ENCODE measurements at places on chromosomes 2 and 18.

GRCh38 chr18:72056171-72056570, 488.0 kb downstream of the CBLN2 start:
- DNase-seq: no peak

DNA sequence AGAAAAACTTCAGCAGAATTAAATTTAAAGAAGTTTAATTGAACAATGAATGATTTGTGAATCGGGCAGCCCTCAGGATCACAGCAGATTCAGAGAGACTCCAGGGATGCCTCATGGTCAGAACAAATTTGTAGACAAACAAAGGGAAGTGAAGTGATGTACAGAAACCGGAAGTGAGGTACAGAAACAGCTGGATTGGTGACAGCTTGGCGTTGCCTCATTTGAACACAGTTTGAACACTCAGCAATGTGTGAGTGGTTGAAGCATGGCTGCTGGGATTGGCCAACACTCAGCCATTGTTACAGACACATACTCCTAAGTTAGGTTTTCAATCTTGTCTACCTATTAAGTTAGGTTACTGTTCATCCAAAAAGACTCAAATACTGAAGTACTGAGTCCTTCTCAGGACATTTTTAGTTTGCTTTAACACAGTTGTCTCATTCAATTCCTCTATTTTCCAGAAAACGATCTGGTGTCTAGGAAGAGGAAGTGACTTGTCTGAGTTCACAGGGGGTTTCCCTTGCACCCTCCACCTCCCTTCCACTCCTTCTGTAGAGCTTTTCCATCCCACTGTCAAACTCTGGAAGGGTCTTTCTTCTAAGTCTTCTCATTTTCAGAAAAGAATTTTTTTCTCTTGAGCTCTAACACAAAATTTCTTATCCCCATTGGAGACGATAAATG, 137.9 kb downstream of the SLC4A3 start:
- no peak for DNase-seq

- no peak for DNase-seq
Observed at GRCh38 chr2:236086971-236087465, 81.2 kb downstream of the GBX2 start.

DNA sequence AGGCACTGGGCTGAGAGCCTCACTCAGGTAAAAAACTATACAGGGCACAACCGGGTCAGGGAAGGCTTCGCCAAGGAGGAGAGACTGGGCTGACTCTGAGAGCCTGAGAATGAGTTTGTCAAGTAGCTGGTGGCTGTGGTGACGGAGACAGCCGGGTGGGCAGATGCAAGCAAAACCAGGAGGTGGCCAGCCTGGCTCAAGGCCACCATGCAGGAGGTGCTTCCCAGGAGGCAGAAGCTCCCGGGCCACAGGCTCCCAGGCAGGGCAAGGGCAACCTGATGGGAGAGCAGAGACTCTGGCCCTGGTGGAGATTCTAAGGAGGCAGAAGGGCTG, 2.9 kb upstream of the INHBB start:
- DNase-seq: no peak

GRCh38 chr2:228433721-228434120, 252.2 kb upstream of the SPHKAP start:
- DNase-seq: no peak

- peak; percentile 6 for DNase-seq
Observed at GRCh38 chr2:68828887-68829708, 42.1 kb downstream of the BMP10 start.

GRCh38 chr2:40344364-40344763, 107.5 kb downstream of the SLC8A1 start:
- no peak for DNase-seq

DNA sequence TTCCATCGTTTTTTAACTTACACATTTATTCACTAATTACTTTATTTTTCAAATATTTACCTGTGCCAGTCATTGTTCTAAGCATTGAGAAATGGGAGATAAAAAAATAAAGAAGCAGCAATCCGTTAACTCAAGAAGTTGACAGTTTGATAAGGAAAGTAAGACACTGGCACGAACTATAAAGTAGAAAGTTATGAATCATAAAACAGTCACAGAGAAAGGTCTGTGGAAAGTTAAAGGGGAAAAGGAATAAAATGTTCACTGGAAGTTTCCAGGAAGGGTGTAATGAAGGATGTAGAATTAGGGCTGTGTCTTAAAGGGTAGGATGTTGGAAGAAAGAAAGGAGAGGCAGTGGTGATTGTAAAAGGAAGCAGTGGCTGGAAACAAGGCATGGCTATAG, 118.9 kb downstream of the RDH14 start:
- DNase-seq: no peak

DNA sequence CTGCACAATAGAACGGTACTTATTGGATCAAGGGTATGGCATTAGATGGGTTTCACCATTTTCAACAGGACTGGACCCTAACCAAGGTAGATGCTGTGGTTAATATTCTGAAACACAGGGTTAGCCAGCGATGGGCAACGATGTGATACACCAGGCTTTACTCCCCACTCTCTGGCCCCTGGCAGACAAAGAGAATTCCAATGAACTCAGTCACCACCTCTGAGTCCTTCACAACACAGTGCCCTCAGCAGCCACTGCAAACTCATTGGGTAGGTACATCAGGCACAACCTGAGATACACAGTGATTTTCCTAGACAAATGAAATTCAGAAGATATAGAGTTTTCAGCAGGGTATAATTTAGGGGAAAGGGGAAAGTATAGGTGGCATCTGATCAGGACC, 634.5 kb downstream of the ZEB2 start:
- no peak for DNase-seq

DNA sequence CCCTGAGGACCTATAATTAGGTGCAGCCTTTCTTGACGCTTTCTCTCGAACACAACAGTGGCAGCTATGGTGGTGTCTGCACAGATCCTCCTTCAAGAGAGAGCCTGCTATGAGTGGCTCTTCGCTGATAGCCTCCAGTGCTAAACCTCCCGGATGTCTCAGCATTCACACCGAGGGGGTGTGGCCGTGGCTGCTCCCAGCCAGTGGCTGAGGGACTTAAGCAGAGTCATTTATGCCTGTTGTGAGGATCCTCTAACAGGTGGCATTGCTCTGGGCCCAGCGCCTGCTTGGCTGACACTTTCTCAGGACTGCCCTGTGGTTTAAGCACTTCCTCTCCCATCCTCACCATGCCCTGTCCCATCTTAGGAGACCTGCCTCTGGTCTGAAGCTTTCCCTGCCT, 592.0 kb upstream of the LRRTM1 start:
- no peak for DNase-seq

DNA sequence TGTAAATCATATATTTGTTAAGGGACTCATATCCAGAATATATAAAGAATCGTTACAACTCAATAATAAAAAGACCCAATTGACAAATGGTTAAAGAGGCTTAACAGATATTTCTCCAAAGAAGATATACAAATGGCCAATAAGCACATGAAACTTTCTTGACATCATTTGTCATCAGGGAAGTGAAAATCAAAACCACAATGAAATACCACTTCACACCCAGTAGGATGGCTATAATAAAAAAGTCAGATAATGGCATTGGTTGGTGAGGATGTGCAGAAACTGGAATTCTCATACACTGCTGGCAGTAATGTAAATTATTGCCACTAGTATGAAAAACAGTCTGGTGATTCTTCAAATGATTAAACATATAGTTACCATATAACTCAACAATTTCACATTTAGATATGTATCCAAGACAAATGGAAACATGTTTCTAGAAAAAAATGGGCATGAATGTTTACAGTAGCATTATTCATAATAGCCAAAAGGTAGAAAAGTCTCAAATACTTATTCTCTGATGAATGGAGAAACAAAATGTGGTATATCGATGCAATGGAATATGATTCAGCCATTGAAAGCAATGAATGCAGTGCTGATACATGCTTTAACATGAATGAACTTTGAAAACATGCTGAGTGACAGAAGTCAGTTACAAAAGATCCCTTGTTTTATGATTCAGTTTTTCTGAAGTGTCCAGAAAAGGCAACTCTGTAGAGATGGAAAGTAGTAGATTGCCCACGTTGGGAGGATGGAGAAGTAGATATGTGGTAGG, 304.6 kb upstream of the ZEB2 start:
- DNase-seq: no peak

DNA sequence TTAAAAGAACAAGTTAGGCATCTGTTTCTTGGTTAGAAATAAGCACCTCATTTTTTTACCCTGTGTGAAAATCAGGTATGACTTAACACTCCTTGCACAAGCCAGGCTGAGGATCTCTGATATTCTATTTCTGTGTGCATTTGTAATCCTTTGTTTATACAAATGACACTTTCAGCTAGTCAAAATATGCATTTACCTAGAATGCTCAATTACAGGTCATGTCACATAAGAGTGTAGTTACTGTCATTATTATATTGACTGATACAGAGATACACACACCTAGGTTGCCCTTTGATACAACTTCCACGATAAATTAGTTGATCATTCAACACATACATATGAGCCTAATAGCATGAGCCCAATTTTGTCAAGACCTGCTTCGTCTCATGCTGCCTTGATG, 144.3 kb downstream of the CHST9 start:
- no peak for DNase-seq

GRCh38 chr2:98698896-98699295, 32.0 kb downstream of the MGAT4A start:
- DNase-seq: no peak

GRCh38 chr18:60259052-60259681, 113.4 kb downstream of the MC4R start:
- DNase-seq: no peak

- DNase-seq: peak; percentile 12
Observed at GRCh38 chr2:120109186-120110061, 96.5 kb downstream of the EPB41L5 start.

DNA sequence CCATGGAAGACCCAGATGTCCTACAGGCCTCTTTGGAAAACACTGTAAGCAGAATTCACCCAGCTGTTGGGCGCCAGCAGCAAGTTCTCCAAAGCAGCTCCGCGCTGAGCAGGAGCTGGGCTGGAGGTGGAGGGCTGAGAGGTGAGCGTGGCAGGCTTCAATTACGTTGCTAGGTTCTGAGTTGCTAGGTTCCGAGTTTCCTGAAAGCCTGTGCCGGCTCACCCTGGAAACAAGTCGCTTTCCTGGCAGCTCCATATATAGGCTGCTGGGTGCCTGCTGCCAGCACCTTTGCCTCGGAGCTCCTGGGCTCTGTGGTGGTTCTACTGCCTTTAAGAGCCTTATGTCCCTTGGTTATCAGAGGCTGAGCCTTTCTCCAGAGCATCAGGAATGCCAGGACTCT, 14.4 kb upstream of the EGR4 start:
- DNase-seq: no peak

GRCh38 chr2:230434677-230435324, 18.8 kb downstream of the SP100 start:
- DNase-seq: no peak

- DNase-seq: no peak
Observed at GRCh38 chr2:75289771-75290170, 90.5 kb upstream of the TACR1 start.

- no peak for DNase-seq
Observed at GRCh38 chr2:80830891-80831290, 526.3 kb upstream of the LRRTM1 start.

DNA sequence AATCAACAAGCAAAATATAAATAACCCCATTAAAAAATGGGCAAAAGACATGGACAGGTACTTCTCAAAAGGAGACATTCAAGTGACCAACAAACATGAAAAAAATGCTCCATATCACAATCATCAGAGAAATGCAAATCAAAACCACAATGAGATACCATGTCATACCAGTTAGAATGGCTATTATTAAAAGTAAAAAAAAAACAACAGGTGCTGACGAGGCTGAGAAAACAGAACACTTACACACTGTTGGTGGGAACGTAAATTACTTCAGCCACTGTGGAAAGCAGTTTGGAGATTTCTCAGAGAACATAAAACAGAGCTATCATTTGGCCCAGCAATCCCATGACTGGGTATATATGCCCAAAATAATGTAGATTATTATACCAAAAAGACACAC, 69.1 kb downstream of the CWC22 start:
- DNase-seq: no peak

DNA sequence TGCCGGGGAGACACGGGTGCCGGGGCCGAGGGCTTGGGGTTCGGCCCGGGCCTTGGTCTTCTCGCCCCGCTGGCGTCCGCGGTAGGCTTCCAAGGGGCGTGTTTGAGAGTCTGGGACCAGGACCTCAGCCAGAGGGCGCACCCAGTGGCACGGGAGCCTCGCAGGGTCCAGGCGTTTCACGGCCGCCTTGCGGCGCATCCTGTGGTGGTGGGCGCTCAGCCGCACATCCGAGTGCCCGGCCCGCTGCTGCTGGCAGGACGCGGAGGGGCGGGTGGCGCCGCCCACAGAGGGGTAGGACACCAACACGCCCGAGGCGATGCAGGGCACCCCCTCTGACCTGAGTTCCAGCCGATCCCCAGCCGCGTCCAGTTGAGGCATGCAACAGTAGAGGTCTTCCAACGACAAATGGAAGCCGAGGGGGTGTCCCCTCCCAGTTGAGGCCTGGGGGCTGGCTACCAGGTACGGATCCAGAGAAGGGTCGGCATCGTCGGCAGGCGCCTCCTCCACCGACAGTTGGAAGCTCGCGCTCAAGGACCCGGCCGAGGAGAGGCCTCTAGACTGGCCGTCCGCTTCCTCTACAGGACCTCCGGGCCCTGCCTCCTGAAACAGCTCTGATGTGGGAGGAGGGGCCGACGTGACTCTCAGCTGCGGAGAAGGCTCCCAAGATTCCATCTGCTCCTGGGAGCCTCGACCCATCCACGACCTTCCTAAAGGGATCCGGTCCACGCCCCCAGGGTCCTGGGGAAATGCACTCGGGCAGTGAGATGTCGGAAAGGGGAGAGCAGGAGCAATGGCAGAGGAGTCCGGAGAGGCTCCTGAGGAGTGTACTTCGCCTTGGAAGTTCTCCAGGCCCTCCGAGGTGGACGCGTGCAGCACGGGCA, 6.3 kb downstream of the C2orf81 start:
- no peak for DNase-seq

GRCh38 chr2:199903111-199903510, 8.0 kb upstream of the C2orf69 start:
- no peak for DNase-seq

DNA sequence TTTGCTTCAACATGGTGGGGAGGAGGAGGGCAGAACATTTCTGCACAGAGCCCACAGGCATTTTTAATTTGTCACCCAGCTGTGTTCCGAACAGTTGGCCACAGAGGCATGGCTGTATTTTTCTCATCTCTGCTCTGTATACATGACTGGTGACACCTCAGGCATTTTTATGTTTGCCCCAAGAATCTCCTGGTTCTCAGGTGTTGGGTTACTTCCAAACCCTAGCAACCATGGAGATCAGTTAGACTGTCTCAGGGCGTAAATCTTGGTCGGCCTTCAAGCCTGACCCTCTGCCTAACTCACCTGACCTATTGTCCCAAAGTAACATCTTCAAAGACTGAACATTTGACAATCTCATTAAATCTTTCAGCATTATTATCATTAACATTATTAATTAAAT, 100.0 kb downstream of the ABCA12 start:
- DNase-seq: no peak
